ENCODE measurements at places on chromosomes 3 and 15.

- DNase-seq, result no peak
These were observed 260.7 kb downstream of the ULK4 start for GRCh38 chr3:41701191-41701698.

DNA sequence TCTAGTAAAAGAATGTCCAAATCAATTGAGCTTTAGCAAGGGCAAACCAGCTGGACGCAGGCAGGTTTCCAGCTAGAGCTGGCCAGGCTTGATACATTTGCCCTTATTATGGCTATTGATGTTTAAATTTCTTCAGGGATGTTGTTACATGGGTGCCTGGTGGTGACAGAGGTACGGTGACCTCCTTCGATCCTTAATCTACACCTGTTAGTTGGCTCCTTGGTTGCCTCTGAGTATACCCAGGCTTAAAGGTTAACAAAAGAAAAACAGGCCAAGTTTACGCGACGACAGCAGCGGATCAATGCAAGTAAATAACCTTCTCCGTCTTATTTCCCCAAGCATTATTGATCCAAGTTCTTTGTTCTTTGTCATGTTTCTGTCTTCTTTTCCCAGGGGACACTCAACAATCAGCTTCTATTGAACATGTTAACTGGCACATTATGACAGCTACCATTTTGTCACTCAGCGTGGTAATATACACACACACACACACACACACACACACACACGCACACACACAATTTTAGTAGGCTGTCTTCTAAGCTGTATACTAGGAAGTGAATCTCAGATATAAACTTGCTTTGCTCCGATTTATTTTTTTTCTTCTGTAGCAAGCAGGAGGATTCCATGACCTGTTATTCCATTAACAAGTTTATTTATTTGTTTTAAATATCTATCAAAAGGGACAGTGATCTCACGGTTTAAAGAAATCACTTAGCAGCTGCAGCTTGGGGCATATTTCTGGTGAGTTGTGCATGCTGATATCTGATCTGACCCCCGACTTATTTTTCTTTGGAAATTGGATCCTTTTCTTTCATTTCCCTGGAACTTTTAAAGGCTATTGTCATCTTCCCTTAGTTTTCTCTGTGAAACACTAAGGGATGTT lies 844.7 kb downstream of the MCTP2 start:
- no peak for DNase-seq

- DNase-seq, result no peak
These were observed 4.5 kb downstream of the FAM107A start for GRCh38 chr3:58572634-58573230.

DNA sequence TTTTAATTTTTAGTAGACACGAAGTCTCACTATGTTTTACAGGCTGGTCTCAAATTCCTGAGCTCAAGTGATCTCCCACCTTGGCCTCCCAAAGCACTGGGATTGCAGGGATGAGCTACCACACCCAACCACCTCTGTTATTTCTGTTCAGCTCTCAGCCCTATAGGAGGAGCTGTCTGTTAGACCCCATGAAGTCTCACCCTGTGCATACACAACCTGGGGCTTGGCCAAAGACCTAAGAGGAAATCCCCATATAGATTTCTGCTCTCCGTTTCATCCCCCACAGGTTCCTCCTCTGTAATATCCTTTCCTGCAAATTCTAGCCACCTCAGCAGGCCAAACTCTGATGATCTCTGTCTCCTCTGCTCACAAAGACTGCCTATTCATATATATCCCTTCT lies 56.6 kb upstream of the CTDSPL2 start:
- DNase-seq, result no peak

DNA sequence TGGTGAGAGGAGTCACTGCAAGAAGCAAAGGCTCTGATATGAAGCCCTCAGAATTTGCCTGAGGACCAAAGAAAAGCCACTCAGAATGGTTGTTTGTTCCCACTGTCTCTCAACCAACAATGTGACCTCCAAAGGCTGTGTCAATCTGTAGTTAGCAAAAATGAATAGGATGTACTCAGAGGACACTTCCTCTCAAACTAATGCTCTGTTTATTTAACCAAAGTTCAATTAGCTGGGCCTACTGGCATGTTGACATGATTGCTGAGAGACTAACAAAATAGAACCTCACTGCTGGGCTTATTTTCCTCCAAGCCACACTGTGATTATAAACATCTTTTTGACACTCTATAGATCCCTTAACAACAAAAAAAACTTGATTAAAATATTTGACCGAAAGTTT lies 522.5 kb downstream of the OCA2 start:
- no peak for DNase-seq

DNA sequence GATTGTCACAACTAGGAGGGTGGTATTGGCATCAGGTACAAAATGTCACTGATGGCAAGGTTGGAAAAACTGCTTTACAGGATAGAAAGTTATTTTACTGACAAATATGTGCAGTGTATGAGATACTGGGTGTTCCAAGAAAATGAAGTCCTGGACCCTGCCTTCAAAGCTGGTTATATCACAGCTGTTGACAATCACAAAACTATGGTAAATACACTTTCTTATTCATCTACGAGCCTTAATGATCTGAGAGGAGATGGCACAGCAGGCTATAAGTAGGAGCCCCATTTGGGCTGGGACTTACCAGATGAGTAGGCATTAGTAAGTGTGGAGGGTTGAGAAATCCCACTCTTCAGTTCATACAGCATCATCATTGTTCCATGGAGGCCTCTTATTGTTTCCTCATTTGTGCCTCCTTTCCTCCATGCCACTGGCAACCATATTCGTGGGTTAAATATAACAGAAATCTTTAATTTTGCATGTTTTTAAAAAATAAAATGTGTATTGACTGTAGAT lies 66.9 kb downstream of the CMTM8 start:
- DNase-seq, result no peak

Measured in trophoblast cell (in vitro differentiated cells and primary cell).